ENCODE measurements at places on chromosomes 6 and 20. TPM values are rescaled to one million over a fixed set of nuclear protein-coding genes. Genes with fewer than 3 reads are reported as not detected.

DNA sequence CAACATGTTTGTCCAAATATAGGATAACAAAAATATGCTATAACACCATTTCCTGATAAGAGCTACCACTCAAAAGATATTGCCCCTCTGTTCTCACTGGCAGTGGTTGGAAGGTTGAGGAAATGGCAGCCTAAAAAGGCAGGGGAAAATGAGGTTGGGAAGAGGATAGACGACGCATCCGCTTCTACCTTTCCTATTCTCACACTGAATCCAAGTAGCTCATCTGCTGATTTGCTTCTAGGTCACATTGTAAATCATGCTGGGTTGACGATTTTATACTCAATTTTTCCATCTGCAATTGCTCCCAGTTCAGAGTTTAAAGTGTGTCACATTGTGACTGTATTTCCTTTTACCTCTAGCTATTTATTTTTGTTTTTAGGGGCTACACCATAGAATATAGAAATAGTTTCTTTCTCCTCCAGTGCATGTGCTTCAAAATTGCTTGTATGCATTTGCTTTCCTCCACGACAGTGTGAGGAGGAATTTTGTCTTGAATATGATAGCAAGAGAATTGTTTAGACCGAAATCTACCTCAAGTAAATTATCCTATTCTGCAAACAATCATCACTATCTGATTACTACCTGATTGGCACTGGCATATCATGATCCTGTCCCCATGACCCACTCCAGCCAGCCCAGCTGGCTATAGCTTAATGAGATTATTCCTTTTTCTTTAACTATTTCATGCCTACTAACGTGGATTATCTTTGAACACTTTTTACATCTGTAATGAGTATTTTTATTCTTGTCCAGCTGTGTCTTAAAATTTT lies 179.6 kb upstream of the RAB32 start:
- DNase-seq = no peak
- peaks cover 24% of the 10 kb centered on the region for H3K4me1 ChIP-seq
- no peaks in the 10 kb centered on the region for H3K27me3 ChIP-seq
- H3K4me3 ChIP-seq = no peak overlapping the region
- H3K27ac ChIP-seq = no peak overlapping the region

FAM83D gene
- 2.2 TPM for total RNA-seq

DNA sequence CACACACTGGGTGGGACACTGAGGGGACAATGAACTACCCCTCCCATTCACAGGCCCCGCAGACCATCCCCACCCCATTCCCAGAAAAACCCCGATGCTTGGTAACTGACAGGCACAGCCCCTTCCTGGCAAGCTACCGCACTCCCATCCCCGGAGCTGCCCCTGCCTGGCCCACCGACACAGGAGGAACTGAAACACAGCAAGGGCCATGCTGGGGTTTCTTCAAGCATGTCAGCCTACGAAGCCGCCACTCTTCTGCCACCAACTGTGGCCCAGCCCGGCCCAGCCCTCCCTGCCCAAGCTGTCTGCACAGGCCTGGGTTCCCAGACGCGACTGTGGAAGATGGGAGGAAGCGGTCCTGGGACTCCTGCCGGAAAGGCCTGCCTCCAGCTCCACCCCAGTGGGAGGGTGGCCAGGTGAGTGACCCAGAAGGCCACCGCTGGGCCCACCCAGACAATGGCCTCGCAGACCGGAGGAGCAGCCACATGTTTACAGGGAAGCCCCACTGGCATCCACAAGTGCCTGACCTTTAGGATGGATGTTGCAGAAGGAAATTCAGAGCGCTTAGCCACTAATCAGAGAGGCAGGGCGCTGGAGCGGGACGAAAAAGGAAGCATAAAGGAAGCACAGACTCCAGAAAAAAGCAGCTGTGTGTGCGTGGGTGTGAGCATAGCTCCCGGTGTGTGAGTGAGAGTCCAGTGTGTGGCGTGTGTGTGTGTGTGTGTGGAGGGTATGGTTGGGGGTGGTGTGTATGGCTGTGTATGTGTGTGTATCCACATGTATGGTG lies 91.6 kb downstream of the PRND start:
- no peak overlapping the region for H3K27ac ChIP-seq
- no peaks in the 10 kb centered on the region for H3K36me3 ChIP-seq
- DNase-seq = no peak

- no peaks in the 10 kb centered on the region for H3K27me3 ChIP-seq
- peaks cover 19% of the 10 kb centered on the region for H3K36me3 ChIP-seq
- H3K4me3 ChIP-seq = no peak overlapping the region
- H3K27ac ChIP-seq = peak overlapping the region; percentile 83
- DNase-seq = no peak
These were observed 121.6 kb downstream of the OGFRL1 start for GRCh38 chr6:71410164-71410566.

DNA sequence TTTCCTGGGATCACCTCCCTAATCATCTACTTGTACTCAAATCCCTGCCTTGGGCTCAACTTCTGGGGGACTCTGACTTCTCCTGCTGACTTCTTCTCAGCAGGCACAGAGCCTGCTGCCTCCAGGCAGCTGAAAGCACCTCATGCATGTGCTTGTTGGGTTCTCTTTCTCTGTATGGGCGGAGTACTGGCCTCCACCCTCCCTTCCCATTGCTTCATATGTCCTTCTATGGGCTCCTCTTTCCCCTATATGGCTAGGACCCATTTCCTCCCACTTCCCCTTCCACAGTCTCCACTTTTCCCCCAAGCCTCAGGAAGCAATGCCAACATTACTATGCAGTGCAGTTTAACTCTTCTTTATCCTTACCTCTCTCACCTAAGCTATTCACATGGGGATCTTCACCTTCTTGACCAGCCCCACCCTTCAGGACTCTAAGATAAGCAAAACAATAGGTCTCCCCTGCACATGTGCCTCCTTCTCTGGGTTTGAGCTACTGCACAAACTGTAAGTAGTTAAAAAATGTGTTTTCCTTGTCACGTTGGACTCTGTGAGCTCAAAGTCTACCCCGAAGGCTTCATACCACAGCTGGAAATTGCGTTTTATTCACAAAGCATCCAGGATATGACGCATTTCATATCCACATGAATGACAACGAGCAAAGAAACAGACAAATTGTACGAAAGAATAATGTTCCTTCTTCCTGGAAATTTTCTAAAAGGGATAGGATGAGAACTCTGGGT lies 93.7 kb downstream of the CDS2 start:
- no peak for DNase-seq
- no peak overlapping the region for H3K4me3 ChIP-seq
- H3K27ac ChIP-seq = no peak overlapping the region

GRCh38 chr20:42098418-42098817 lies 480.2 kb upstream of the CHD6 start:
- H3K4me1 ChIP-seq = no peaks in the 10 kb centered on the region
- no peak overlapping the region for H3K27ac ChIP-seq
- H3K27me3 ChIP-seq = no peaks in the 10 kb centered on the region
- DNase-seq = no peak

CCR6 gene
- not detected for total RNA-seq

TNFRSF21 gene
- total RNA-seq = 2.1 TPM

HCRTR2 gene
- total RNA-seq = not detected
